ENCODE measurements at places on chromosomes 1 and 21.

GRCh38 chr1:27600498-27601175, 3.3 kb downstream of the AHDC1 start:
- DNase-seq, result no peak

DNA sequence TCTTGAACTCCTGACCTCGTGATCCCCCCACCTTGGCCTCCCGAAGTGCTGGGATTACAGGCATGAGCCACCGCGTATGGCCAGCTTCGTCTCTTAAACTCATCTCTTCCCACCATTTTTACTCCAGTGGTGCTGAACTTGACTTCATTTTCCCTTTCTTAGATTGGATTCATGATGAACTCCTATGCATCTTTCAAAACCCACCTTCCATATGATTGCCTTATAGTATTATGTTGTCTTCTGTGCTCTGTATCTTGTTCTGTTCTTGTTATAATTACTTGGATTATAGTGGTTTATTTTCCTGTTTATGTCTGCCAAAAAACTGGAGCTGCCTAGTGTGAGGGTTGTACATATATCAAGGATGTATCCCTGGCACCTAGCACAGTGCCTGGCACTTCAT, 110.8 kb upstream of the GADD45A start:
- DNase-seq, result no peak

DNA sequence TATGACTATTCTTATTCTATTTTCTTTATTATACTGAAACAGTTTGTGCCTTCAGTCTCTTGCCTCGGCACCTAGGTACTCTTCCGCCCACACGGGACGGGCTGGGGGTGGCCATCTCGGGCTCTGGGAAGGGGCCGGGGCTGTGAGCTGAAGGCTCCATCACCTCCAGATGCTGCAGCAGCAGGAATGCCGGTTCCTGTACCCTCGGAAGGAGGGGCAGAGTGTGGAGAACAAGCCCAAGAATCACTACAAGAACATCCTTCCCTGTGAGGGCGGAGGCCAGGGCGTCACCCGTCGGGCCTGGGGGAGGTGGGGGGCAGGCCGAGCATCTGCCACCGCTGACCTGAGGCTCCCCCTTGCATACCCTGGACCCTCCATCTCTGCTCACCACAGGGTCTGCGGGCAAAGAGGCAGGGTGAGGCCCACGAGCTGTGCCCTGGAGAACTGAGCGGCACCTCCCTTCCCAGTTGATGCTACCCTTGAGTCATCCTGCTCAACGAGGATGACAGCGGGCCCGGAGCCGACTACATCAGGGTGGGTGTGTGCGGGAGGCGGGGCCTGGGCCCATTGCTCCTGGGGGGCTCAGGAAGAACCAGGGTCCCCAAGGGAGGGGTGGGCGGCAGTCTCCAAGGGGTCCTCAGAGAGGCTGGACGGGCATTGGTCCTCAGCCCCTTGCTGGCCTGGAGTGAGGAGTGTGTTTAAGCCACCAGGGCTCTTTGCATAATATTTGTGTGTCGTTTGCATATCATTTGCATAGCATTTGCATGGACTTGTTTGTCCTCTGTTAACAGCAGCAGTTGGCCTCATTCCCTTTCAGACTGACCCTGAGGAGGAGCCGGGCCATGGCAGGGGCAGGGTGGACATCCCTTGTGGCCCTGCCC, 7.5 kb downstream of the RNF223 start:
- DNase-seq, result no peak

- DNase-seq, result no peak
These were observed 8.1 kb upstream of the KTI12 start for GRCh38 chr1:52041551-52042185.

DNA sequence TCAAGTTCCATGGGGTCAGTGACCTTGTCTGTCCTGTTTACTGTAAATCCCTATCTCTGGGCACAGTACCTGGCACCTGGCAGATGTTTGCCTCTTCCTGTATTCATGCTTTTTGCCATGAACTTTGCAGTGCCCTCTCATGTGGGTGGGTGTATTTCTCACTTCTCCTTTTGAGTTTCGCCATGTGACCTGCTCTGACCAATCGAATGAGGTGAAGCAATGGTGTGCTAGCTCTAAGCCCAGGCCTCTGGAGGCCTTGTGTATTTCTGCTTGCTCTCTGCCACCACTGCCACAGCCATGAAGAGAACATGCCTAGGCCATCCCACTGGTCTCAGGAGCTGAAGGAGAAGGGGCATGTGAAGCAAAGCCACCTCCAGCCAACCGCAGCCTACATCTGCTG, 185.5 kb upstream of the ZC3H12A start:
- no peak for DNase-seq

DNA sequence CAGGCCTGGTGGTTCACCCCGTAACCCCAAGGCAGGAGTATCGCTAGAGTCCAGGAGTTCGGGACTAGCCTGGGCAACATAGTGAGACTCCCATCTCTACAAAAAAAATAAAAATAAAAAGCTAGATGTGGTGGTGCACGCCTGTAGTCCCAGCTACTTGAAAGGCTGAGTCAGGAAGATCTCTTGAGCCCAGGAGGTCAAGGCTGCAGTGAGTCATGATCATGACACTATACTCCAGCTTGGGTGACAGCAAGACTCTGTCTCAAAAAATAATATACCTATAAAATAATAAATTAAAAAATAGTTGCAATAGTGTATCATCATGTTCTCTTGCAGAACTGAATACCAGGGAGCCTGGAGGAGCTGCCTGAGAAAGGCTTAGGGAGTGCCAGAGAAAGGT, 19.9 kb upstream of the TMEM39B start:
- DNase-seq, result no peak

GRCh38 chr21:34883491-34884271, 165.4 kb downstream of the RUNX1 start:
- no peak for DNase-seq

GRCh38 chr1:178646821-178647220, 78.2 kb upstream of the RALGPS2 start:
- no peak for DNase-seq

GRCh38 chr1:70805641-70806040, 242.0 kb downstream of the PTGER3 start:
- no peak for DNase-seq

DNA sequence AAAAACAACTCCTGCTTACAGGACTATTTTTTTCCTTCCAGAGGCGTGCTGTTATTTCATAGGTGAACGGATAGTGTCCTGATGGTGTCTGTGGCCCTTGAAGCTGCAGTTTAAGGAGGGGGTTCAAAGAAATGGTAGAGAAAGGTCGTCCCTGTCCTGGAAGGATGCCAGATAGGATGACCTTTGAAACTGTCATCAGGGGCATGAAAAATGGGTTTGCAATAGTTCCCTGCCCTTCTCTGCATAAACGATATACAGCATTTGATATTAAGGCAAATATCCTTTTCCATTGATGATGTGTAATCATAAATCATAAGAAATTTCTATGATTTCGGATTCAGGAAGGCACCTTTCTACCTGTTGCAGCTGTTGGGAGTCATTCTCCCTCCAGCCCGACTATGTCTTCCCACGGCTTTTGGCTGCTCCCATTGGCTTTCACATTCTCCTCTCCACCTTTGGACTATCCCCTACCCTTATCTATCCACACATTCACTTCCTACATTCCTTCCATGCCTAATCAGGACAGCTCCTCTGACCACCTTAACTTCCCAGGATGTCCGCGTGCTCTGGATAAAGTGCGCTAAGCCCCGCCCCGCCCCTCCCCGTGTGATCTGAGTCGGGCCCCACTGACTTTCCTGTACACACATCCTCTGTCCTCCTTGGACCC, 209.8 kb downstream of the DISC1 start:
- DNase-seq, result no peak

DNA sequence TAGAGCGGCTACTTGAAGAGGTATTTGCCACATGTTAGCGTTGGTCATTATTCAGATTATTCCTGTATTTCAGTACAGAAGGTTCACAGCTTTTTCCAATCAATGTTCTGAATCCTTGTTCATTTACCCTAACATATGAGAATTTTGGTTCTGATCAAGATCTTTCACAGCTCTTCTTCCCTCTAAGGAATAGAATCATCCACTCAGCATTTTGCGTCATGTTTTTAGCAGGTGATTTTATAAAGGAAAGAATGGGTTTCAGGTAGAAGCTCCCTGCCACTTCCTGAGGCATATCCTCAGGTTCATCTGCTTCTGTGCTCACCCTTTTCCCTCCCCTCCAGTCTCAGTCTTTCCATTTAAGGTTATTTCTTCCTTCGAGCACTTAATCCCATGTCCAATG, 66.4 kb downstream of the NPHS2 start:
- no peak for DNase-seq

DNA sequence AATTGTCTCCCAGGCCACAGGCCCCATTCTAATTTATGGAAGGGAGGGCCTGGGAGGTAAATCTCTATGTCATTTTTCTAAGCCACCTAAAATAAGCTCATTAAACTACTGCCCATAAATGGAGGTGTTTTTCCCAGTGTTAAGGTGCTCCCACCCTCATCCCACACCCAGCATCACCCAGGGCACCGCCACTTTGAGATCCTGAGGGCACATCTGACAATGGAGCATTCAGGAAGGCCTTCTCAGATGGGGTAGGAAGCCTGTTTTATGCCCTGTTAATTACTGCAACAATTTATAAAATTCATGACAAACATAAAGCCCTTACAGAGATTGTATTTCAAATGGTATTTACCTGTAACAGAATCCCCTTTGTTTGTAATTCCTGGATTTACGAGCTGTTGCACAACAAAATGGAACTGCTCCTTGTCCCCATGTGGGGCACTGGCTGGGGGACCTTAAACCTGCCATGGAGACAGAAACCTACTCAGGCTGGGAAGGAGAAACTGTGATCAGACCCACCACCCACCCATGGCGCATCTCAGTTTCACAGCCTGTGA, 319.5 kb upstream of the USP24 start:
- no peak for DNase-seq

DNA sequence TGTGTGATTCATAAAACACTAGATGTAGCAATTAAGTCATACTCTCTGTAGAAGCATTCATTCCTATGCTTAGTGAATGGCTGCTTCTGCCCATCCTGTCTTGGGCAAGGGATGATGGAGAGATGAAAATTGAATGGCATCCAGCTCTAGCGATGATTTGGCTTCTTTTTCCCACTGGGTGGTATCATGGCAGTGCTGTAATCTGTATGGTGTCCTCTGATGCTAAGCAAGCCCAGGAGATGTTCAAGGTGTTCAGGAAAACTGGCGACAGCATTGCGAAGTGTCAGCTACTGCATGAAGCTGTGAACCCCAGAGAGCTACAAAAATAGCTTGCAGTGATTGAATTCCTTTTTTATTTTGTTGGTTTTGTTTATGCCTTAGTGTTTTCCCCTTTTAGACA, 48.9 kb upstream of the LEPR start:
- DNase-seq, result no peak

- no peak for DNase-seq
These were observed 122.9 kb downstream of the DMRTA2 start for GRCh38 chr1:50300297-50300696.

DNA sequence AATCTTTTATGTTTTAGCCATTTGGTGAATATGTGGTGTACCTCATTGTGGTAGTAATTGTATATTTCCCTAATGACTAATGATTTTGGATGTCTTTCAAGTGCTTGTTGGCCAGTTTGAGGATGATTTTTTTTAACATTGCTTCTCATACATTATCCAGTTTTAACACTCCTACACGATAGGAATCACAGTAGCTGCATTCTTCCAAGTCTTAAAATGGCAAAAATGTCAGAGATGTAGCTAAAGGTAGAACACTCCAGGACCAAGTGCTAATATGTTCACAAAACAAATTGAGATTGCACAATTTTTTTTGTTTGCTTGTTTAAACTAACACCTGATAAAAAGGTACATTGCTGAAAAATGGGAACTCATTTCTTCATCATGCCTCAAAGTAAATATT, 11.7 kb downstream of the USP25 start:
- DNase-seq, result no peak

- no peak for DNase-seq
These were observed 90.8 kb downstream of the PPP1R12B start for GRCh38 chr1:202439308-202439707.

- DNase-seq, result no peak
These were observed 6.4 kb downstream of the CLCA2 start for GRCh38 chr1:86430376-86430775.

- no peak for DNase-seq
These were observed 17.6 kb downstream of the PBX1 start for GRCh38 chr1:164576291-164577271.

DNA sequence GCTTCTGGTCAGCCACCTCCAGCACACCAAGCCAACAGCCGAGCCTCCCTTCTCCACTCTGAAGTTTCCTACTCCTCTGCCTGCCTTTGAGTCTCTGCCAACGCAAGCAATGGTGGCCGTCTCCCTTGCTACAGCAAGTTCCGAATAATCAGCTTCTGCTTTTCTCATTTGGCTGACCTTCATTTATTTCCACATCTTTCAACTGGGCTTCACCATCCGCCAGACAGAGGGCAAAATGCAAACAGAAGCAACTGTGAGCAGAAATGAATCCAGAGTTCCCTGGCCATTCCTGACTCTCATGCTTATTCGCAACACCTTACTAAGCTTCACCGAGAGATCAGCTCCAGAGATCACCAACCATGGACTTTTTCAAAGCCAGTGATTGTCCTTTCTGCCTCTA, 621.0 kb downstream of the NPHP4 start:
- DNase-seq, result no peak

DNA sequence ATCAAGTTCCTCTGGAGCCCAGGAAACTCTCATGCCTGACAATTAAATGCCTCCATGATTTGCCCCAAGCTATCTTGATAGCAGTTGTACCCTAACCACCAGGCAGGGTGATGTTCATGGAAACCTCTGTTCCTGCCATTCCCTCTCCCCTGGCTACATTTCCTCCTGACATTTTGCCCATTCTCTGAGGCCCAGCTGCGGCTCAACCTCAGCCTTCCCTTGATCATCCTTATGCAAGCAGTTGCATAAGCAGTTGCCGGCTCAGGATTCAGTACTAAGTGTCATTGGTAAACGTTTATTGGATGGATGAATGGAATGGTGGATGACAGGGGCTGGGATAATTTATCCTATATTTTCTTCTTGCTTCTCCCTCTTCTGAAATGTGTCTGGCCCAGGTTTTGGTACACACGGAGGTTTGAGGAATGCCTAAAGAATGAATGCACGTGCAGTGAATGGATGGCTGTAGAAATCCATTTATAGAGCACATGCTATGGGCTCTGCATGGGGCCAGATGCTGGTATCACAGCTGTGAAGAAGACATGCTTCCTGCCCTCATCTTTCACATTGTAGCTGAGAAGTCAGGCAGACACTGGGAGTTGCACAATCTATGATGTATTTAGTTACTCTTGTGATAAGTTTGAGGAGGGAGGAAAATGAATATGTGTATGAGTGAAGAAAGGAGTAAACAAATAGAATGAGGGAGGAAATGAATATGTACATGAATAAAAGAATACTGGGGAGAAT, 261.8 kb downstream of the FOXD2 start:
- no peak for DNase-seq

Measured in activated naive CD8-positive, alpha-beta T cell treated with anti-CD3 and anti-CD28 coated beads, Interleukin-2, amount 50 U/mL, for 16 hours (primary cell).